ENCODE measurements at places on chromosomes 11 and 22.

DNA sequence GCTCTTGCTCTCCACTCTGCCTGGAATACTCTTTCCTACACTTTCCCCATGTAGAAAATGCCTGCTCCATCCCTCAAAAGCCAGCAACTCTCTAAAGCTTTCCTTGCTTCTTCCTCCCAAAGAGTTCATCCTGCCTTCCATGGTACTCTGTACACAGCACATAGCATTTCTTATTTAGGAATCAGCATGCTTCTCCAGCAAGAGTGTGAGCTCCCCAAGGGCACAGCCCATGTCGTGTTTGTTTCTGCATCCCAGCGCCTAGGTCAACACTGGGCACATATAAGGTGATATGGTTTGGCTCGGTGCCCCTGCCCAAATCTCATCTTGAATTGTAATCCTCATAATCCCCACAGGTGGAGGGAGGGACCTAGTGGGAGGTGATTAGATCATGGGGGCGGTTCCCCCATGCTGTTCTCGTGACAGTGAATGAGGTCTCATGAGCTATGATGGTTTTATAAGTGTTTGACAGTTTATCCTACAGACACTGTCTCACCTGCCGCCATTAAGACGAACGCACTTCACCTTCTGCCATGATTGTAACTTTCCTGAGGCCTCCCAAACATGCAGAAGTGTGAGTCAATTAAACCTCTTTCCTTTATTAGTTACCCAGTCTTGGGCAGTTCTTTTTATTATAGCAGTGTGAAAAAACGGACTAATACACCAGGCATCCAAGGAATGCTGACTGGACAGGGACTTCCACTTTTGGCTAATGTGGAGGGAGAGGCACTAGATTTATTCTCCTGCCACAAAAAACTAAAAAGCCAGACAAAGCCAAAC, 8.2 kb downstream of the VPS37C start:
- DNase-seq: no peak

DNA sequence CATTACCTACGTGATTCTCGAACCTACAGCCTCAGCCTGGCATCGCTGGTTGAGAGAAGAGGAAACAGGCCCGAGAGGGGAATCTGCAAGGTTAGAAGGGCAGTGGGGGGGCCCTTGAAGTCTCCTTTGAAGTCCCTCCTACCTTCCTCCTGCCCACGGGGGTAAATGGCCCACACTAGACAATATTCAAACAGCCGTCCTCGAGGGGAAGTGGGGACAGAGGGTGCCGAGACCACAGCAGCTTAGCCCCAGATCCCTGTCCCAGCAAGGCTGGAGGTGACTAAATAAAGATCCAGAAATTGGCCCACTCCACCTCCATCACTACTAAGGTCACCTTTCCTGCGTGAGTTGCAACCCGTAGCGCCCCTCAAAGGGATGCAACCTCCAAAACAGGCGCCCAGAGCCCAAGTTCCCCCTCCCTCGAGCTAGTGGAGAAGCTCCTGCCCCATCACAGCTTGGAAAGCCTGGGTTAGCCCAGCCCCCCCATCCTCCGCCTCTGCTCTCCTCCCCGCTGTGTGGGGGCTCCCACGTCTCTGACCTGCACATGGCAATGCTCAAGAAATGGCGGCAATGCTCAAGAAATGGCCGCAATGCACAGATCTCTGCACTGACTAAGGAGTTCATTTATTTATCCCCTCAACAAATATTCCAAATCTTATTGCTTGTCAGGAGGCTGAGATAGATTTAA, 788 bp upstream of the RASL10A start:
- no peak for DNase-seq

GRCh38 chr11:23725752-23726151, 771.1 kb upstream of the LUZP2 start:
- DNase-seq: no peak

GRCh38 chr11:70568814-70569617, 170.7 kb downstream of the CTTN start:
- DNase-seq: no peak

GRCh38 chr11:59791639-59792038, 18.9 kb downstream of the MRPL16 start:
- DNase-seq: no peak

- no peak for DNase-seq
These were observed 32.2 kb upstream of the AQP11 start for GRCh38 chr11:77557553-77557952.

- DNase-seq: no peak
These were observed 63.2 kb upstream of the RRAS2 start for GRCh38 chr11:14422052-14422813.
